ENCODE measurements at places on chromosomes 3 and 15.

- no peak for DNase-seq
These were observed 125.2 kb upstream of the ADPGK start for GRCh38 chr15:72908713-72909112.

DNA sequence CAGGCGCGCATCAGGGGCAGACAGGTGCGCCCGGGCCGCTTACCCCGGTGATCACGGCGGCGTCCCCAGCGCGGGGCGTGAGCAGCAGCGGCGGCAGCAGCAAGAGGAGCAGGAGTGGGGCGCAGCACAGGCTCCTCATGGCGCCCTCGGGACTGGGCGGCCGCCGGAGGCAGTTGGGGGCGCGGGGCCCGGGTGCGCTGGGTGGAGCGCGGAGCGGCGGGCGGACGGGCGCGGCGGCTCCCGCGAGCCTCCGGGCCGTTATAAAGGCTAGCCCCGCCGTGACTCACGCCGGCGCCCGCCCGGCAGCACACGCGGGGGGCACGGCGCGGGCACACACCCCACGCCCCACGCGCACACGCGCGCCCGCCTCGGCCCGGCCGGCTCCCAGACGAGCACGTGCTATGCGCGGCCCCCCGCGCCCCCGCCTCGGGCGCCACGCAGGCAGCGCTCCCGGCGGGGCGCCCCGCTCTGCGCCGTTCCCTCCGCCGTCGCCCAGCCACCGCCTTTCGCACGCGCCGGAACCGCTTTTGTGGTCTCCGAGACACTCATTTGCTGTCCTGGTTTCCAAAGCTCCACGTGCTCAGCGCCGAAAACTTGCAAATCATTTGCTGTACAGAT lies at the start of gene PROK2:
TSS of gene PROK2 (minus strand) at position 235 of the 618 bp plus-strand sequence. CDS start at position 139, 96 bp downstream.
- peak; percentile 9 for DNase-seq

- no peak for DNase-seq
These were observed 13.6 kb downstream of the GLDN start for GRCh38 chr15:51355096-51355495.

- no peak for DNase-seq
These were observed 326.9 kb downstream of the CNTN3 start for GRCh38 chr3:74287557-74287956.

- DNase-seq = no peak
These were observed 668 bp downstream of the MRAS start for GRCh38 chr3:138348754-138349739.

DNA sequence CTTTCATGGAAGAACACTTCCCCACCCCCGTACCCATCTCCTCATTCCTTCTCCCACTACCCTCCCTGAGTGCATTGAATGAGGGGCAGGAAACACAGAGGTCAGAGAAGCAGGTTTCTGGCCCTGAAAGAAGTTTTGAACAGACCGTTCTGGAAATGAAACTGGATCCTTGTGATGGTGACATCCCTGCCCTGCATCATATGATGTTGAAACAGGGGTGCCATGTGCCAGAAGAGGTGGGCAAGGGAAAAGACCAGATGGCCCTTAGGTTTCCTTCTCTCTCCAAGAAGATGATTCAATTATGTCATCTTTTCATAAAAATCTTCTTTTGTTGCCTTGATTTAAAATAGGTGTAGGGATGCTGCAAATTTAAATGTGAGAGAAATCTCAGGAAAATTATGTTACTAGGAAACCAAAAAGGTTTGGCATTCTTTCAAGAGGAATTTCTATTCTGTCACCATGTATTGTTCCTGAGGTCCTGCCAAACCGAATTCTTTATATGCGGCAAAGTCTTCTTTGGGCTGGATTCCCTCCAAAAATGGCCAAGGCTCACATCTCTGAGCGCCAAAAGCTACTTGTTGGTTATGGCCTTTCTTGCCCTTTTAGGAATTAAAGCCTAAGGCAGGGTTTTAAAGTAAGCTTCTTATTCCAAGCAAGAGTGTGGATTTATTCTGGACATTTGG lies 19.9 kb upstream of the TNFAIP8L3 start:
- DNase-seq = no peak

DNA sequence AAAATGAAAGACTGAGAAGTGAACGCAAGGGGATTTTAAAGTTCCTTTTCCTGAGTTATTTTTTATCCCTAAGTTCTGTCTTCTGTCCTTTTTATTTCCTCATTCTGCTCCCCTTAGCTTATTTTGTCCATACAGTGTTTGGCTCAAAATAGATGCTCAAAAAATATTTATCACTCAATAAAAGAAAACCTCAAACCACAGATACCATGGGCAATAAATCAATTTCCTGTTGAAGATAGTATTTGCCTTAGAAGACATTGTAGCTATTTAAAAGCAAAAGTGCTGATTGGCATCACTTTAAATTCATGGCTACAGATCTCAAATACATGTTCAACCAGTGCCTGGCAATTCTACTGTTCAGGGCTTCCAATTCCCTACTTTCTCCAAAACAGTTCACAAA lies 316.5 kb upstream of the ADAMTS9 start:
- no peak for DNase-seq

- DNase-seq = no peak
These were observed 131.1 kb downstream of the PYDC2 start for GRCh38 chr3:191592105-191592504.

- DNase-seq = no peak
These were observed 276.2 kb upstream of the EPHA6 start for GRCh38 chr3:96538186-96538585.

GRCh38 chr15:28947221-28947674 lies 61.5 kb downstream of the APBA2 start:
- no peak for DNase-seq

DNA sequence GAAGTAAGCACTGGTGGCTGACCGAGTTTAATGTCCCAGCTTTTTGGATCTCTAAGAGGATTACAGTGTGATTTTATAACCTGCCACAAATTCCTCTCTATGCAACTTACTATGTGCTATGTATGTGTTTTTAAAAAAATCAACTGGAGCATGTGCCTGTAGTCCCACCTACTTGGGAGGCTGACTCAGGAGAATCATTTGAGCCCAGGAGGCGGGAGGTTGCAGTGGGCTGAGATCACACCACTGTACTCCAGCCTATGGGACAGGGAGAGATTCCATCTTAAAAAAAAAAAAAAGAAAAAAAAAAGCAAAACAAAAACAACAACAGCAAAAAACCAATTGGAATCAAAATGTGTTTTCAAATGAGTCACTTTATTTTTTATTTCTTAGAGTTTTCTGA lies 29.6 kb downstream of the DUT start:
- DNase-seq = no peak

DNA sequence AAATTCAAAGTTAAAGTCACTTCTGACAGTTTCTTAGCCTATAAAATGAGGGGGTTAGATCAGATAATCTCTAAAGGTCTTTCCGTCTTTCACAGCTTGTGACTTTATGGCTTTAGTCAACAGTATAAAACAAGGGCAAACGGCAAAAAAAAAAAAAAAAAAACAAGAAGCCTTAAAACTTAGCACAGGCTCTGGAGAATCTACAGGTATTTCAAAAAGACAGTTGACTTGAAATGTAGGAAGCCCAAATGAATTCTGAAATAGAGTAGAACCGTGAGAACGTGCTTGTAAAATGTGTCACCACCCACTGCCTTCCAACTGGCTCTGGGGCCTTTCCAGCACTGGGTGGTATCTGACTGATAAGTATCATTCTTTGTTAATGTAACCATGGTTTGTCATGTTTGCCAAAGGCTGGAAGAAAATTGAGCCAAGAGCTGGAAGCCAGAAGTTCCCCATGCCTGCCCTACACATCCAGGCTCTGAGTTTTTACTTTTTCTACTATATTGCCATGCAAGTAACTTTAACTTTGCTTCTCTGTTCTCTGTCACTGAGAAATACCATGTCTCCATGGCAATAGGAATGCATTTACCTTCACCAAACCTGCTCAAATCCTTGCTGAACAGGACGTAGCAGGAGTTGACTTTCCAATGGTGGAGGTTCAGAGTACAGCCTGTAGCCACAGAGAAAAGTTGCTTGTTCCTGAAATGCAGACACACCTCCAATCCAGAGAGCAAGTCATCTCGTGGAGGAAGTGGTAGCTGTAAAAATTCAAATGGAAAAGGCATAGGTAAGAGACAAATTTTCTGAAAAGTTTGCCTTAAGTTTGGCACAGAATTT lies 35.8 kb upstream of the THSD4 start:
- no peak for DNase-seq

GRCh38 chr15:50064673-50065072 lies 54.4 kb downstream of the ATP8B4 start:
- no peak for DNase-seq

- no peak for DNase-seq
These were observed 349.4 kb upstream of the TPRG1 start for GRCh38 chr3:188822411-188822810.

GRCh38 chr3:157529751-157530150 lies 26.5 kb upstream of the VEPH1 start:
- no peak for DNase-seq
